ENCODE measurements at places on chromosomes 1 and 21.

- no peak for DNase-seq
Observed at GRCh38 chr1:4653796-4654725, at the start of gene AJAP1. TSS of gene AJAP1 (plus strand) at chr1:4654609. CDS start at chr1:4655426, 817 bp downstream.

- no peak for DNase-seq
Observed at GRCh38 chr1:157252473-157252872, 114.3 kb upstream of the ETV3 start.

GRCh38 chr1:29409616-29410015, 173.3 kb downstream of the PTPRU start:
- DNase-seq, result no peak

DNA sequence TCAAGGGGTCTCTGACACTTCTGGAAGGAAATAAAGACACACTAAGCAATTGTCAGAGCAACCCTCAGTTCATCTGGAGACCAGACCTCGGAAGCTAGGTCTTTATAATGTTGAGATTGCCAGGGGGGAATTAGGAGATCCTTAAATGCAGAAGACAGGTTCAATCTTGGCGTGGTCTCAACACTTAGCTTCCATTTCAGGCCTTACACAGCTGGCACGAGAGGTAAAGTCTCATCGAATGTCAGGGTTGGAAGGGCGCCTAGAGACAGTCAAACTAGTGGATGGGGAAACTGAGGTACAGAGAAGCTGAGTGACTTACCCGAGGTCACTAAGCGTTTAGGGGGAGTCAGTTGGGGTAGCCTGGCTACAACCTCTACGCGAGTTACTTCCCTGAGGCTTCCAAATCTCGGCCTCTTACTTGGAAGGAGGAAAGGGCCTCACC, 562 bp upstream of the EPB41 start:
- DNase-seq, result no peak

- DNase-seq, result no peak
Observed at GRCh38 chr1:224737353-224737727, 121.2 kb downstream of the CNIH3 start.

Data from foreskin melanocyte (primary cell).